ENCODE measurements at places on chromosomes 11 and 22.
A peak's percentile ranks its signal among the peaks of the same experiment; 100 is the strongest.

DNA sequence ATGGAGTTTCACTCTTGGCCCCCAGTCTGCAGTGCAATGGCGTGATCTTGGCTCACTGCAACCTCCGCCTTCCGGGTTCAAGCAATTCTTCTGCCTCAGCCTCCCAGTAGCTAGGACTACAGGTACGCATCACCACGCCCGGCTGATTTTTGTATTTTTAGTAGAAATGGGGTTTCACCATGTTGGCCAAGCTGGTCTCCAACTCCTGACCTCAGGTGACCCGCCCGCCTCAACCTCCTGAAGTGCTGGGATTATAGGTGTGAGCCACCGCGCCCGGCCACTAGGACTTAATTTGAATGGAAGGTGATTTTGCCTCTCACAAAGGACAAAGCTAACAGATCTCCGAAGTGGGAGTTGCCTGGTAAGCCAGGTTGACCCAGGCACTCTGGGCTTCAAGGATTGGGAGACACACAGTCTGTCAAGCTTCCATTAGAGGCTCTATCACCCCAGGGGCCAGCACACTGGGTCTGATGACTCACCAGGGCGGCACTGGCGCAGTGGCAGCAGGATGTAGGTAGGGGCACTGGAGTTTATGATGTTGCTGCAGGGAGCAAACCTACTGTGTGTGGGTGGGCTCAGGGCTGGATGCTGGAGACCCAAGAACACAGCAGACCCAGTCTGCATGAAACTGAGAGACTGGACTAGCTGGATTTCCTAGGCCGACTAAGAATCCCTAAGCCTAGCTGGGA is 17.8 kb upstream of the KCTD14 start:
- no peaks in the 10 kb centered on the region for H3K27me3 ChIP-seq
- peaks cover 6% of the 10 kb centered on the region for H3K4me1 ChIP-seq
- H3K27ac ChIP-seq = peak overlapping the region; percentile 40
- no peak for DNase-seq

- no peaks in the 10 kb centered on the region for H3K4me1 ChIP-seq
- no peaks in the 10 kb centered on the region for H3K27me3 ChIP-seq
- H3K27ac ChIP-seq = no peak overlapping the region
- DNase-seq = no peak
- no peak overlapping the region for H3K4me3 ChIP-seq
- H3K36me3 ChIP-seq = no peaks in the 10 kb centered on the region
Measured at GRCh38 chr11:75013051-75013450, 24.3 kb downstream of the NEU3 start.

- peaks cover 9% of the 10 kb centered on the region for H3K4me1 ChIP-seq
- H3K27ac ChIP-seq = no peak overlapping the region
- no peak for DNase-seq
- no peak overlapping the region for H3K4me3 ChIP-seq
- H3K36me3 ChIP-seq = no peaks in the 10 kb centered on the region
Measured at GRCh38 chr22:27756212-27756660, 45.3 kb downstream of the MN1 start.

DNA sequence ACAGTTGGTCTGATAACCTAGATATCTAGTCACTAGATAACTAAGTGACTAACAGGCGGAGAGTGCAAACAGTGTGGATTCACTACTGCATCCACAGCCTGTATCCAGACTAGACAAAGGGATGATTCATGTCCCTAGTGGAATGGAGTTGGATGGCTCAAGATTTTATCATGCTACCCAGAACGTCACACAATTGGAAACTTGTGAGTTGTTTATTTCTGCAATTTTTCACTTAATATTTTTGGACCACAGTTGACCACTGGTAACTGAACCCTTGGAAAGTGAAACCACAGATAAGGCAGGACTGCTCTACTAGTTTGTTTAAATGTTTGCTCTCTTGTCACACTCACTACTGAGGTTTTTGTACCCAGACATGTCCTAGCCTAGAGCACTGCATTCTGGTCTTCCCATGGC is 76.0 kb downstream of the UBASH3B start:
- no peak overlapping the region for H3K27ac ChIP-seq
- H3K4me1 ChIP-seq = no peaks in the 10 kb centered on the region
- H3K36me3 ChIP-seq = no peaks in the 10 kb centered on the region
- no peaks in the 10 kb centered on the region for H3K27me3 ChIP-seq
- H3K4me3 ChIP-seq = no peak overlapping the region
- DNase-seq = no peak

Measured in ovary (tissue), 10 donors.